ENCODE measurements at places on chromosomes 6 and 20.

DNA sequence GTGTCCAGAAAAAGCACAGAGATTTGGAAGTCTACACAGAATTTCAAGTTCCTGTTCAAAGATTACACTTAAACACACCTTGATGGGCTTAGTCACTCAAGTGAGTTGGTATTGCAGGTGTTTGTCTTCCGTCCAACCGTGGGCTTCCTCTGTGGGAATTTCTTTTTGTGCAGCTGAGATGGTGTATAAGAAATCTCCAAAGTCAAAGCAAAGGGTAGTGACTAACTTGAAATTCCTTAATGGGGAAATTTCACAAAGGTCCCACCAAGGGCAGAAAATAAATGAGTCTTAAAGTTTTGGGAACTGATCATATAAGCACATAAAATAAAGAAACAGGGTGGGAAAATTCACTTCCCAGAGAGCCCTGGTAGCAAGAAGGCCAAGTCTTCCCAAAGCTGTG lies 102.0 kb upstream of the TNFAIP3 start:
- DNase-seq = no peak

- no peak for DNase-seq
Observed at GRCh38 chr6:73515204-73515655, 5.6 kb downstream of the EEF1A1 start.

GRCh38 chr6:163842467-163842866 lies 427.9 kb downstream of the QKI start:
- no peak for DNase-seq

GRCh38 chr6:116764961-116765841 lies at the start of gene FAM162B:
FAM162B (minus strand) TSS chr6:116765719; CDS start chr6:116765576, 143 bp downstream.
- DNase-seq = no peak

GRCh38 chr20:48180024-48180423 lies 394.7 kb upstream of the SULF2 start:
- no peak for DNase-seq

DNA sequence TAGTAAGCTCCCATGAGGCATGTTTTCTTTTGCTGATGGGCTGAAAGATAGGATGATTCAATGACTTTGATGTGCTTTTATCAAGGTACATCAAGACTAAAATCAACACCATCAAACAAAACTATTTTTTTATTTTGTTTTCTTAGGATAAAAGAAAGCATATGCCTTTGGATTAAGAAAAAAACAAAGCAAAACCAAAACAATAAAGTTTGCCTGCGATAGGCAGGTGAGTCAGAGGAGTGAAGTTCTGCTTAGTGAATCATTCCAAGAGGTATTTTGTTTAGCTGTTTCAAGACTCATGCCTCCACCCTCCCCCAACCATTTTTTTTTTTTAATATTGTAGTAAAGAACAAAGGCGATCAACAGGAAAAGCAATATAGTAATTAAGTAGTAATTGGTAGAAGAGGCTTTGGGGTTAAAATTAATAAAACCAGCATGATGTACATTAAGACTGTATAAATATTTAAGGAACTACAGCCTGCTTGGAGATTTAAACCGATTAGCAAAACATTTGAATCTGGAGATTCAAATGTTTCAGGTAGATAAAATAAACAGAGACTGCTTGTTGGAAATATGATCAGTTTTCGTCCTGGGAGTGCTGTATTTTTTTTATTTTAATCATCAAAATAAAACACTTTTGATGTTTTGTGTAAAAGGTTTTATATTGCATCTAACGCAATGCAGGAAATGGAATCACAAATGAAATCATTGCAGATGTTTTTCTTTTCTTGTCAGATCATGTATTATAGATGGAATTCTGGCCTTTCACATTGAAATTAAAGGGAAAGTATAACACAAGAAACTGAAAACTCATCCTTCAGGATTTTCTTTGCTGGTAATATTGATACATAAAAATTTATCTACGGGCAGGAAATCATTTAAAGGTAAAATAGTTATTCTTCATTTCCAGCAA lies 482.3 kb upstream of the MANEA start:
- no peak for DNase-seq

- DNase-seq = no peak
Observed at GRCh38 chr6:118080547-118080946, 173.5 kb downstream of the SLC35F1 start.

- no peak for DNase-seq
Observed at GRCh38 chr6:83252719-83253118, 59.6 kb downstream of the RWDD2A start.

DNA sequence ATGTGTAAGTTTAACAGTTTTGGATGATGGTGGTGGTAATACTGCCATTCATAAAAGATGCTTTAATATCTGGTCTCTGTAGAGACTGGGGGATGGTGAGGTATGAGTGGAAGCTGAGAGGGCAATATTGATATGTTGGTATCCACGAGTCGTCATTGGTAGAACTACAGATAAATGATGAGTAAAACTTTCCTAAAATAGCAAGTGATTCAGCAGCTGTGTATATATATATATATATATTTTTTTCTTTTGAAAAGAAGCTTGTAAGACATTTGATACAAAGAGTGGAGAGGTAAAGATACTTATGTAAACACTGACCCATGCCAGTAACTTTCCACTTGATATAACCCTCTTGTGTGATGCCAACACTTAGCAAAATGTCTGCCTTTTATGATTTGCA lies 41.7 kb upstream of the CITED2 start:
- DNase-seq = no peak

DNA sequence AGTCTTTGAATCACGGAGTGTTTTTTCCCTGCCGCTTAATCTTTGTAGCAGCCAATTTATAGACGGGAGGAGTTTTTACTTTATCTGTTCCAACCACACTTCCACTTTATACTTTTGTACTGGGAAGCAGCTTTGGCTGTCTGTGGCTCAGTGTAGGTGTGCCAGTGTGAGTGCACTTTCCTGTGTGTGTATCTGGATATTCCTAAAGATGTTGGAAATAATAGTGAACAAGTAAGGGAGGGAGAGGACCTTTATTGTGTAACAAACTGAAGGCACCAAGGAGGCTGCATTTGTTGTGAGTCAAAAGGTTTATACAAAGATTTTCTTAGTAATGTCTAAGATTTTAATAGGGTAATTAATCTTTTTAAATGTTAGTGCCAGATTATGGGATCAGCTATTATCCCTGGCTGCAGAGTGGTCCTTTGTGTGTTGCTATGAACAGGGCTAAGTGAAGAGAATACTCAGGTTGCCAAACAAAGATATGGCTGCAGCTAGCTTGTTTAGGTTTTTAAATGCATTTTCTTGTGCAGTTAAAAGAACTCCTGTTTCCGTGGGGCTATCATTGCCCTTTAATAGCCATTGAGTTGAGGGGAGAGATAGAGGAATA lies 226.3 kb downstream of the RNF144B start:
- DNase-seq = no peak

GRCh38 chr6:33112148-33112547 lies 36.4 kb downstream of the HLA-DPB1 start:
- no peak for DNase-seq

- DNase-seq = peak; percentile 60
Observed at GRCh38 chr6:33692760-33693158, 18.7 kb downstream of the UQCC2 start.

DNA sequence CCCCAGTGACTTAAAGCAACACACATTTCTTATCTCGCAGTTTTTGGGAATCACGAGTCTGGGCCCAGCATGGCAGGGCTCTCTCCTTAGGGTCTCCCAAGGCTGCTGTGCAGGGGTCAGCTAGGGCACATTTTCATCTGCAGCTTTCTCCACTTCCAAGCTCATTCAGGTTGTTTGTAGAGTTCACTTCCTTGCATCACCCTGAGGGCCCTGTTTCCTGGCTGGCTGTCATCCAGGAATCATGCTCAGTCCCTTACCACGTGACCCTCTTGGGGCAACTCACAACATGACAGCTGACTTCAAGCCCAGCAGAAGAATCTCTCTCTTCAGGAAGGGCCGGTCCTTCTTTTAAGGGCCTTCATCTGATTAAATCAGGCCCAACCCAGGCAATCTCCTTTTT lies 21.3 kb downstream of the SNAP25 start:
- DNase-seq = no peak

GRCh38 chr20:62504323-62504722 lies 28.5 kb upstream of the GATA5 start:
- no peak for DNase-seq

DNA sequence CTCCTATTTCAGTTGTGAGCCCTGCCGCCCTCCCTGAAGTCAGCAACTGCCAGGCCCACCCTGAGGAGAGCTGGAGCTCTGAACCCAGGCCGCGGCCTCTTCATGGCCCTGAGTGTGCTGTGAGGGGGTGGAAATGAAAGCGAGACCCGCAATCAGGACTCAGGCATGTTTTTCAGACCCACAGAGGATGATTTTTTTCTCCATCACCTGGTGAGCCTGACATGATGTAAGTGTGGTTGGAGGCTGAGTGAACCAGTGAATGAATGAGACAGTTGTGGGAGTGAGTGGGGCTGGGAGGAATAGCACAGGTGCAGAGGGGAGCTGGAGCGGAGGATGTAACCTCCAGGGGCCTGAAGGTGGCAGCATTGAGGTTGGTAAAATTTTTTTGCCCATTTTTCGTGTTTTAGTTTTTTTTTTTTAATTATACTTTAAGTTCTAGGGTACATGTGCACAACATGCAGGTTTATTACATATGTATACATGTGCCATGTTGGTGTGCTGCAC lies 18.3 kb downstream of the RAET1L start:
- DNase-seq = no peak

DNA sequence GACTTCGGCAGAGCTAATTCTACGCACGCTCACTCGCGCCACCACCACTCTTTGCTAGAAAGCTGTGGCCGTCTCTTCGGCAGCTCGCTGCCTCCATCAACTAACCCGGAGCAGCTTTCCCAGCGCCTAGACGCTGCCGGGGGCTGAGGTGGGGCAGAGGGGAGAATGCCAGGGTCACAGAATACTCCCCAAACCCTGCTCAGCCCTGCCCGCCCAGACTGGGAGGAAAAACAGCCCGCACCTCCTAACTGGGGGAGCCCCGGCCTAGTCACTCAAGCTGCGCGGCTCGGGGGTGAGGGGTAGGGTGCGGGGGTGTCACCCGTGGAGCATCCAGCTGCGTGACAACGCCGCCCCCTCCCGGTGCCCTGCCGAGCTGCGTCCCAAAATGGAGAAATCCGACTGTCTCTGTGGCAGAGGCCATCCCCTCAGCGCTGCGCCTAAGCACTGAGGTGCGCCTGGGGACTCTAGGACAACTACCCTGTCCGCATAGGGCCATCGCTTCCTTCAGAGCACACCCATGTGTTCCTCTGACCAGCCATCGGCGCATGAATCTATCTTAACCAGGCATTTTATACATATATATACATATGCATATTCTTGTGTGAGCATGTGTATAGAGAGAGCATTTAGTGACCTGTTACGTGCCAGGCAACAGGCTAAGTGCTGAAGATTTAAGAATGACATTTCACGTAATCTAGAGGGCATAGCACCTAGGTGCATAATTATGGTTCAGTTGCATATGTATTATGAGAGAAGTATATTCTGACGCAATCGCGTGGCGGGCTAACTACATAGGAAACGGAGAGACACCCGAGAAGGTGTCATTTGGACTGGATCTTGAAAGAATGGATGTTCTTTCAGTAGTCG lies 1.5 kb upstream of the TENT5A start:
- peak; percentile 60 for DNase-seq

DNA sequence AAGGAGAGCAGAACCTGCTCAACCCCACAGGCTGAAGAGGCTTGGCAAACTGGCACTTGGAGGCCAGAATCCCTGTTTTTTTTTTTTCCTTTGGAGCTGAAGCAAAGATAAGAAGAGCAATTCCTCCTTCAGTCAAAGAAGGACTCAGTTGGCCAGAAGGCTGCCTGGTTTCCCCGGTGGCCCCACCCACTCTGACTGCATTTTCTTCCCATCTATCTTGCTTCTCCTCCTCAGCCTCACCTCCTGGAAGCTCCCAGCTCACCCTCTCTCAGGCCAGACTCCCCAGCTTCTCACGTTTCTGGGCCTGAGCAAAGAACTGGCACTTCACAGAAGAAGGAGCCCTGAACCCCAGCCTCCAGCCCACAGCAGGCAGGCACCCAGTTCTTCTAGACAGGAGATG lies 2.4 kb downstream of the LRFN2 start:
- no peak for DNase-seq

DNA sequence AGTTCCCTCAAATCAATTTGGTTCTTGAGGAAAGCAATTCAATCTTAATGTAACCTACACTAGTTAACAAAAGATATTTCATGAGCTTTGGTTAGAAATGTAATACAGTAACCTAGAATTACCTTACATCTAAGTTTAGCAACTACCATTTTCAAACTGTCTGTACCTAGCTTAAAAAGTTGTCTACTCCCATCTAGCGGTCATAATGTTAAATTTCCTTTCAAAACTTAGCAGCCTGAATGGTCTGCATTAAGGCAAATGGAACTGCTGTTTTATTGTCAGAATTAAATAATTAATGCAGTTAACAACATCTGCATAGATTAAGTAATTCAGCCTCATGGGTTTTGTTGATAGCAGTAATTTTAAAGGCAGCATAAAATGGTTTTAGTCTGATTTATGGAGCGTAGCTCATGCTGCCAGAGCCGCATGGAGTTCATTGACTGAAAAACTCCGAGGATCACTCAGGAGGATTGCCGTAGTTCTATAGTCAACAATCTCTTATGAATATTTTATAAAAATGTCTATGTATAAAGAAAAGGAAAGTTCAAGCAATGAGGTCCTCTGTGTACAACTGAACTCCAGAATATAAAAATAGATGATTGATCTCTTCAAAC lies 485.4 kb upstream of the MANEA start:
- DNase-seq = no peak

DNA sequence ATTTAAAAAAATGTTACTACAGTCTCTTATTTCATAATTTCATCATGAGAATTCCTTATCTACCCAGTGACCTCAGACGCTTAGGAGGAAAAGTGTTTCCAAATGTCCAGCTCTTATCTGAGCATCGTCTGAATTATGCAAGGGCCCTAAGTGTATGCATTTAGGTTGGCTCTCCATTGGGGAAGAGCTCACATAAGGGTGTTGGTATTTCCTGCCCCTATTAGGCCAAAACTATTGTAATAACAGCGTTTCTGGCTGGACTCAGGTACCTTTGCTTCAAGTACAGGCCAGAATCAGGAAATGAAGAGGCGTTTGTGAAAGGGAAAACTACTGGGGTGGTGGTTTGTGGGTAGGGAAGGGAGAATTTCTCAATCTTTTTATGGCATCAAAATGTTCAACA lies 40.4 kb upstream of the SGK1 start:
- DNase-seq = no peak

GRCh38 chr6:129390900-129391299 lies 319.1 kb downstream of the ARHGAP18 start:
- DNase-seq = no peak

DNA sequence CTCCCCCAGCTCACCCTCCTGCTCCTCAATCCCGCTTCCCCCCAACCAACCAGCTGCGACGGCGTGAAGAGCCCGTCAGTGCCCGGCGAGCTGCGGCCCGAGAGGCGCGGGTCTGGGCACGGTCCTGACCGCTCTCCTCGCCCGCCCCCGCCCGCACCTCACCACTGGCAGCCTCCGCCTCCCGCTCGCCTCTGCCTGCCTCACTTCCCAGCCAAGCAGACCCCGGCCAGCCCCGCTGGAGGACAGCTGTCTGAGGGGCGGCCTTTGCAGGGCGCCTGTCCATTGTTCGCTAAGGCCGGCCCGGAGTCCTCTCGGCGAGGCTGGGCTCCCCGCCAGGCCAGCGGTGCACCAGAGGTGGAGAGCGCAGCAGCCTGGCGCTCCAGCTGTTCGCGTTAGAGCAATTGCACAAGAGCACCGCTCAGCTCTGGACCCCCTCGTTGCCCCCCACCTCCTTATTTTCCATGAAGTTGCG lies 1.3 kb downstream of the SOBP start:
- no peak for DNase-seq

GRCh38 chr20:32387252-32387651 lies 29.1 kb downstream of the ASXL1 start:
- DNase-seq = no peak

Measured in T-helper 9 cell (primary cell).